ENCODE measurements at places on chromosomes 2 and 18. TPM values are rescaled to one million over a fixed set of nuclear protein-coding genes. Genes with fewer than 3 reads are reported as not detected.

DNA sequence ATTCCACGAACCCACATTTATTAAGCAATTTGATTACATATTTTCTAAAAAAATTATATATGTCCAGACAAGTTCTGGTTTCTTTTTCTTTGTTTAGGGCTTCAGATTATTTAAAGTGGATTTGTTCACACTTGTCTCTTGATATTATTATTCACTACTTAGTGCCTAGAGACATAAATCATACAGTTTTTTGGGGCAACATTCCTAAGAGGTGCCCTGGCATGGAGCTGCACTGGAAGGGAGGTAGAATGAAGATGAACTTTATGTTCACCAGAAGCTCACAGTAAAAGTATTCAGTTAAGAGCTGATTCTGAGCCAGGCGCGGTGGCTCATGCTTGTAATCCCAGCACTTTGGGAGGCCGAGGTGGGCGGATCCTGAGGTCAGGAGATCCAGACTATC lies 762.7 kb upstream of the TMEFF2 start:
- DNase-seq: no peak

DNA sequence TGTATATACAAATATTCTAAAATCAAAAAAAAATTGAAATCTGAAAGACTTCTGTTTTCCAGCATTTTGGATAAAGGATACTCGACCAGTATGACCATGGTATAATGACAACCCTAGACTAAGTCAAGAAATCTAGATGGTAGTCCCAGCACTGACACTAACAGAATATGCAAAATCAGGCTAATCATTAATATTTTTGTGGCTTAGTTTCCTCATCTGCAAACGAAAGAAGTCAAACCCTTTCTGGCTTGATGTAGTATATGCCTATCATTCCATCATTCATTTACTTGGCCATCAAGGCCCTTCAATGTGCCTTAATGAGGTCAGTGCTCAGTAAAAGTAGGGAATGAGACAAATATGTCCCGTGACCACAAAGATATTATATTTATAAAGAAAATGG lies 83.5 kb downstream of the NCKAP5 start:
- no peak for DNase-seq

GRCh38 chr2:9811679-9812511 lies 31.4 kb upstream of the TAF1B start:
- peak; percentile 81 for DNase-seq

- no peak for DNase-seq
Observed at GRCh38 chr2:75729861-75730260, 19.1 kb upstream of the GCFC2 start.

DNA sequence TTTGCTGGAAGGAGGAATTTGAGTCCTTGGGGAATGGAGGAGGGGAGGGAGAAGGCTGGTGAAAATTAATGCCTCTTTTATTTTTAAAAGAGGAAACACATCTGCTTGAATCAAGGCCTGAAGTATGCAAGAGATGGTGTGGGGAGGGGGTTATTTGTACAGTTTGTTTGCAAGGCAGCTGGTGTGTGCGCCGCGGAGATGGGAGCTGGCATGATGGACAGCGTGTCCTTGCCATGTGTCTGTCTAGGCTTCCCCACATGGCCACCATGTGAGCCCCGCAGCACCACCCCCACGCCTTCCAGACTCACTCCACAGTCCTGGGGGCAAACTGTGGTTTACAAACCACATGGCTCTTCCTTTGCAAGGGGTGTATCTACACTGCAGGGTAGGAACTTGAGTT lies 154.8 kb upstream of the APCDD1 start:
- DNase-seq: peak; percentile 93

GRCh38 chr18:42086288-42086687 lies 131.3 kb downstream of the PIK3C3 start:
- DNase-seq: no peak

DNA sequence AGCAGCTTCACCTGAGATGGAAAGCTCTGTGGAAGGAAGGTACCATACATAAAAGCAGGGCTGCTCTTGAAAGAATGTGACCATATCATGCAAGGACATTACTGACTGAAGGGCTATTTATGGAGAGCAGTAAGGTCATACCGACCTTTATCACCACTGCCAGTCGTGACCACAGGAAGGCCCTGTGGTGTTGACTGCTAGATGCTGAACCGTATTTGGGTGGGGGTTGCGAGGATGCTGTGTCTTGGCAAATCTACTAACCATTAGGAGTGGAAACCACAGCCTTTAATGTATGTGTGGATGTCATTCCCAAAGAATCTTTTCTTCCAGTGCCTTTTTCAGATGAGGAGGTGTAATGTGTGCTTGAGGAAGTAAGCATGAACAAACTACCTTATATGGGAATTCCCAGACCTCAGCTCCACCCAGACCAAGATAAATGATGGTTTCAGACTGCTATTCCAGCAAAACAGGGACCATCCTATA lies 60.8 kb downstream of the LIMS1 start:
- DNase-seq: no peak

DNA sequence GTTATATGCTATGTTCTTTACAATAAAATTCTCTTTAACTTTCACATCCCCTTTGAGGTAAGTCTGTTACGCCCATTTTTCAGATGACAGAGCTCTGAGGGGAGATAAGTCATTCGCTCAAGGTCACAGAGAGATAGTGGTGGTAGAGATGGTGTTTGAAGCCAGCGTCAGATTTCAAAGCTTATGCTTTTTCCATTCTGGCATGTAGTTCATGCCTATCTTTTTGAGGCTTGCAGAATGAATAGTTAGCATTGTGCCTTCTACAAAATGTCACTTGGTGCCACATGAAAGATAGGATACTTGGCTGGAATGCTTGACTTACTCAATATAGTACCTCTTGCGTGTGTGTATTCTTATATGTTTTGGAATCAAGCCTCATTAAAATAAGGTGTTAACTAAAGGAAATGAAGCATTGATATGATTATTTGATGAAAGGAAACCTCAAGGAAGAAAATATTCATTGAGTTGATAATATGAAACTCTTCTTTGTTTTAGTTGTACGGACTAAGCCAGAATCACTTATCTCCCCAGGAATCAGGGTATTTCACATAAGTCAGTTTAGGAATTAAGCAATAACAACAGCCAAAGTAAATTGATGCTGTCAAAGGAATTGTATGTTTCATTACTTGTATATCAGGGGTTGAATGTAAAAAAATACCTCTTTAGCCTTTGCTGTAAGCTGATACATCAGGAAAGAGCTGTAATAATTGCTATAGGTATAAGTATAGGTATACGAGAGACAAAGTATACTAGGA lies 15.5 kb downstream of the SPATS2L start:
- DNase-seq: no peak

- DNase-seq: no peak
Observed at GRCh38 chr18:41734917-41735316, 220.1 kb upstream of the PIK3C3 start.

GRCh38 chr18:76275727-76276313 lies 219.2 kb downstream of the ZNF516 start:
- no peak for DNase-seq

DNA sequence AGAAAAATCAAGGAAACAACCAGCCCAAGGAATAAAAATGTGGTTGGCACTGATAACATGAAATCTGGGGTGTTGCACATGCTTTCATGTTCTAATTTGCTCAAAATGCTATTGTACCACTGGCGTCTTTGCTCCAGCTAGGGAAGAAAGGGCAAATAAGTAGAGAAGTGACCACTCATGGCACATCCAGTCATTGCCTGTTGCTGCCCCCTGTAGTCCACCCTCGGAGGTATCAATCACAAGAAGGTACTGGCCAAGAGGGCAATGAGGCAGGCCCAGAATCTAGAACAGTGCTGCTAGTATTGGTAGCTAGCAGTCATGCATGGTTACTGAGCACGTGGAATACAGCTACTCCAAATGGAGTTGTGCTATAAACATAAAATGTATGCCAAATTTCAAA lies 213.4 kb downstream of the CDCA7 start:
- no peak for DNase-seq

DNA sequence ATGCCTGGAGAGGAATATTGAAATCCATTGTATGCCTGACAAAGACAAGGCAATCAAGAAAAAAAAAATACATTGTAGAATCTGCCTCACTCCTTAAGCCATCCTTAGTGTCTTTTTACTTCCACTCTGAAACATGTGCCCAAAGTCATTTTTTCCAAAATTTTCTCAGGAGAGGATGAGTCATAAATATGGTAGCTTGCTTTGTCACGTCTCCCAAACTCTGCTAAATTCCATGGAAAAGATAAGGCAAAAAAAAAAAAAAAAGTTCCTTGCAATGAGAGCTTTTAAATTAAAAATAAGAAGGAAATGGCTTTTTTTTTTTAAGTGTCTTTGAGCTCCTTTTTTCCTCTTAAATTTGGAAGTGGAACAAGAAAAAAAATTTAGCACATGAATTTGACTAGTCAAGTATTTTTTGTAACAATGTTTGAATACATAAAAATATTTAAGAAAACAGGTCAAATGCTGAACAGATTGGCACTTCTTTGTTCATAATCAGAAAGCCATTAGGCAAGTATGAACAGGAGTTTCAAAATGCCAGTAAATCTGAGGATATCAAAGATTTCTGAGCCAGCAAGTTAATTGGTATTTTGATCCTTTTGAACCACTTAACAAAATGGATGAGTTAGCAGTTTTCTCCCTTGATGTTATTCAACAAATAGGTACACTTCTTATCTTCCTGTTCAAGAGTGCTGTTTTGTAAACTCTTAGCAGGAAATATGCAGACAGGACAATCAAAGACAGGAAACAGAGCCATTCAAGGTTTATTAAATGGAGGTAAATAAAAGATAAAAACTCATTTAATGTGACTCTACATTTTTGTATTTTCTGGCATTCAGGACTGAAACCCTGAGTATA lies 247.3 kb upstream of the SP5 start:
- DNase-seq: no peak

- DNase-seq: no peak
Observed at GRCh38 chr2:27369471-27370025, 590 bp downstream of the EIF2B4 start.

GRCh38 chr18:79802298-79802697 lies 4.6 kb downstream of the KCNG2 start:
- no peak for DNase-seq

GRCh38 chr2:15892151-15892880 lies 48.0 kb upstream of the MYCN start:
- no peak for DNase-seq

GRCh38 chr2:4656326-4656725 lies 953.0 kb downstream of the DCDC2C start:
- no peak for DNase-seq

DNA sequence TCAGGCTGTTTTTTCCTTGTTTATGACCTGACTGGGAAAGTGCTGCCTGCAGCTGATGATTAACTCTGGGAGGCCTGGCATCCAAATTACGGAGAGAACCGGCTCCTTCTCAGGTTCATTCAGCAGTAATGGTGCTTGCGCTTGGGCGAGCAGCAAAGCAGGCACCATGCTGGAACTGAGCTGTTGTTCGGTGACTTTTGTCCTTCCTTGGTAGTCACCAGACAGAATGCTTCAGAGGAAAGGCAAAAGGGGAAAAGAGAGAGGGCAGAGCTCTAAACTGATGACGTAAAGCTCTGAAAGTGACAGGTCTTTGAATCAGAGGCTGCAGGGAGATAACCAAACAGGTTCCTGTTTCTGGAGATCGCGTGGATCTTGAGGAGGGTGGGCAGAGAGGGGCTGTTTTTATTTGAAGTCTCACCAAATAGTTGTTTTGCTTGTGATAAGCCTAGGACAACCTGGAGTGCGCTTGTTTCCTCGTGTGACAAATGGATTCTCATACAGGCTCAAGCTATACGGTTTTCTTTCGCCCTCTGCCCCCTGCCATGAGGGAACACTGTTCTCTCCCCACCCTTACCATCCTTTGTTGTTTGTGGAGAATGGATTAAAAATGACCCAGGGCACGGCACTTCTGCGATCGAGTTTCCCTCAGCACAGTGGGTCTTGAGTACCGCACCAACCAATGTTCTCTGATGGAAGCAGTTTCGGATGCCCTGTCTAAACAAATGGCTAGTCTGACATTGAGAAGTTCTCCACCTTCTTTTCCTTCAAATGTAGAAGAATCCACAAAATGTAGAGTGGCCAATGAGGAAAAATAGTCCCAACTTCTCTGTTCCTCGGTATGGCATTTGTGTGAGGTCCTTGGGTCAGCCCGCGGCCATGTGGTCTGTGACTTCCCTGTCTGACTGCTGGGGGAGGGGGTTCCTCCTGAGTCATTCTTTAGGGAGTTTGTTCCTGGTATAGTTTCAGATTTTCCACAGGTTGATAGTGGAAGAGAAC lies 1.3 kb downstream of the RASGRP3 start:
- no peak for DNase-seq

DNA sequence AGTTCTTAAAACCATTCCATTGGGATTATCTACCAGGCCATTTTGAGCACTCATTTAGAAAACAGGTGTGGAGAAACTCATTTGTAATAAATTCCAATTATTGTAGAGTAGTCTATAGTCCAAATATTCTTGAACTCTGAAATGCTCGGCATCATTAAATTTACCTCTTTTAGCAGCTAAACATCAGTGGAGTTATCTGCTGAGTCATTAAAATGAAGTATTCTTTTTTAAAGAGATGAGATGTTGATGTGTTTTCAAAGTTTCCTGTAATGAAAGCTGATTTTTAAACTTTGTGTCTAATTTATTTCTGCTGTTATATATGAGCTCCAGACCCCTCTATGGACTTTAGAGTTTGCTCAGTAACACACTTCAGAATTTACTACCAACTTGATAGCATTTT lies 1635.2 kb downstream of the SUCLG1 start:
- no peak for DNase-seq

GRCh38 chr2:146537477-146537876 lies 1307.4 kb upstream of the ACVR2A start:
- DNase-seq: no peak

DNA sequence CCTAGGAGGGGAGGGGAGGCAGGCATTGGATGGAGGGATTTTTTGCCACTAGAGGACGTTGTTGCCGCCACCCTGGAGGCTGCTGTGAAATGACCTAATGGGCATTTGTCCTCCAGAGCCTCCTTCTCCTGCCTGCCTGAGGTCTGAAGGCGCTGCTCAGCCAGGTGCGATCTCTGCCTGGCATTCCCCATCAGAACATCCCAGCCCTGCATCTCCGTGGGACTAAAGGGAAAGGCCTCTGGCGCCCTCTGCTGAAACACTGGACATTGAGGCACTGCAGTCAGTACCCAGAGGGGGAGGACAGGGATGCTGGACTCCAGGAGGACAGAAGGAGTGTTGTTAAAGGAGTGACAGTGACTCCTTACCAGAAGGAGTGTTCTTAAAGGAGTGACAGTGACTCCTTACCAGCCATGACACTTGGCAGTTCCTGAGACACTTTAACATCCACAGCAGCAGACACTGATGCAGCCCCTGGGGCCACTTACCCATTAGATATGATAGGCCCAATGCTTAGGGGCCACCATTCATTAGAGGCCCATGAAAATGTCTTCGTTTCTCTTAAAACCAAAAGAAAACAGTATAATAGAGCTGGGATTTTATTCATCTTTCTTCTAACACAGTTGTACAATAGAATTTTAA lies 17.0 kb downstream of the THNSL2 start:
- no peak for DNase-seq

- DNase-seq: no peak
Observed at GRCh38 chr2:36485521-36485920, 112.4 kb downstream of the FEZ2 start.

Gene SPP2
- total RNA-seq: not detected

Gene ABCG8
- total RNA-seq: not detected

Gene SPEG
- 27.0 TPM for total RNA-seq

Gene TBR1
- not detected for total RNA-seq

Gene FAM117B
- total RNA-seq: 9.6 TPM

Gene EVA1A
- 30.7 TPM for total RNA-seq

Gene ARHGEF33
- total RNA-seq: 0.65 TPM

Gene MOGAT1
- not detected for total RNA-seq

Gene PROM2
- total RNA-seq: 1.6 TPM

Gene ZSWIM2
- total RNA-seq: not detected

Gene SIGLEC15
- total RNA-seq: 0.37 TPM

Data from osteocyte (in vitro differentiated cells).